Fibroblast of the aortic adventitia (primary cell): ENCODE measurements at places on chromosomes 6 and 20. TPM values are rescaled to one million over a fixed set of nuclear protein-coding genes. Genes with fewer than 3 reads are reported as not detected.

Gene PRICKLE4
- total RNA-seq = 0.45 and 6.3 TPM in 2 replicates

GRCh38 chr20:14859627-14860026, 522.2 kb upstream of the FLRT3 start:
- no peak for DNase-seq

Gene MUC22
- not detected in 2 replicates for total RNA-seq

Gene ARFGEF3
- total RNA-seq = 0.08 and 0.09 TPM in 2 replicates

Gene PRDM13
- total RNA-seq = not detected in 2 replicates
